ENCODE measurements at places on chromosomes 5 and 9.

DNA sequence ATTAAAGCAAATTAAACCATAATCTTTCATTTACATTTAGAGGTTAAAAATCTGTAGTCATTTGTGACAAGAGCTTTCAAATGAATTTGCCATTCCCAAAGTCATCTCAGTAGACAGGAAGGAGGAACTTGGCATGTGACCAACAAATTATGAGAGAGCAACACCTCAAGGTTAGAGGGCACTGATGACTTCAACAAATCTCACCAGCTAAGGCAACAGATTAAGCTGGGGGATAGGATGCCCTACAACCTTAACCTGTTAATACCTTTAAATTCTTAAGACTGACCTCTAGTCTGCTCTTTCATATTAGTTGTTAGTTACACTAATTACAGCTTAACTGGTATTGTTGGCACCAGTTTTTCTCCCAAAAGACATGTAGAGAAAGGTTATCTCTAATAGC is 18.4 kb downstream of the POU5F2 start:
- DNase-seq: no peak

GRCh38 chr9:74415995-74416394 is 81.1 kb upstream of the RORB start:
- no peak for DNase-seq

DNA sequence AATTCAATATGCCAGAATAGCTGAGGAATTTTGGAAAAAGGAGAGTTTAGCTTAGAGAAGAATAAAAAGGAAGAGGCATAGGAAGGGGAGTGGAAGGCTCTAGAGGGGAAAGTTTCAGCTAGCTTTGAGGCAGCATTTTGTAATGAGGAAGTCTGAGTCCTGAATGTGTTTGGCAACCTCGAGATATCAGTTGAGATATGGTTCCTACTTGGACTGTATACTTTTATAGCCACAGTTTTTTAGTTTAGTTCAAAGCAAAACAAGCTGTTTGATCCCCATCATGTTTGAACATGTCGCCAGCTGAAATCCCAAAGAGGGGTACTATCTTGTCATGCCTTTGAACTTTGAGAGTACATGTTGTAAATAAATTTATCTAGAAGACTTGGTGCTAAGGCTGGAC is 559.0 kb upstream of the FTMT start:
- DNase-seq: no peak

GRCh38 chr5:143311955-143312354 is 91.5 kb downstream of the NR3C1 start:
- DNase-seq: no peak

DNA sequence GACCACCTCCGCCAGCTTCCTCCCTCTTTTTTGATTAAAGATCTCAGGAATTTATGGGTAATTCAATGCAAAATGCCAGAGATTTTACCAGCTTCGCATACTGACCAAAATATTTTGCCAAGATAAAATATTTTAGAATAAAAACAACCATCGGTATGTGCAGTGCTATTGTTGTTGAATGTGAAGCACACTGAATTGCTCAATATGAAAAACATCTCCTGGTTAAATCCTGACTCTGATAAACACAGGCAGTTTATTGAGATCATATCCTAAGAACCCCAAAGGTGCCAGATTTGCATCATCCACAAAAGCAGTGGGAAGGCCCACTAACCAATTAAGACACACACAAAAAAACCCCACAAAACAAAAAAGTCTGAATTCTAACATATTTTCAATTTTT is 202.4 kb downstream of the GLIS3 start:
- DNase-seq: no peak

DNA sequence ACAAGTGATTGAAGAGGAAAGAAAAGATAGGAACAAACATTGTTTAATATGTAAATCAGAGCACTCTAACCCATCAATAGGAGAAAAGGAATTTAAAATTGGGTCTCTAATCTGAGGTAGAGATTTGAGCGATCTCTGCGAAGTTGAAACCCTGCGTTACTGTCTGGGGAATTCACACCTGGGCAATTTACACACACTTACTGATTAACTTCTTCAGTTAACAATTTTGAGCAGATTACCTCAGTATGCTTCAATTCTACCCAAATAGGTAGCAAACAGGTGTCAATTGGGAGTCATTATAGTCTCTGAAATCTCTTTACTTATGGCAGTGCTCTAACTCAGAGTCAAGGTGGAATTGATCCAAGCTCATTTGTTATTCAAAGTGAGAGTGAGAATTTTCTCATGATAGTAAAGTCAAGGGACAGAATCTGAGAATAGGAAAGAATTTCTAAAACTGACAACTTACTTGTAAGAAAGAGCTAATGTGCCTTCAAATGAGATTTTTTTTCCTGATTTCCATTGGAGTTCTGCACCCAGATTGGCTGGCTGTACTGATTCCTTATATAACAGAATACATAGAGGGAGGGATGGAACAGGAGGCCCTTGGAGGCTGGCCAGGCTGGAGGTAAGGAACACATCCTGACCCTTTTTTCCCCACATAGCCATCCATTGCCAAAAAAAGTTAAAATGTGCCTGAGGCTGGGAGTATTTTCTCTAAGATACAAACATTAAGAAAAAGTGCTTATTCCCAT is 27.1 kb upstream of the IFNA14 start:
- DNase-seq: no peak

DNA sequence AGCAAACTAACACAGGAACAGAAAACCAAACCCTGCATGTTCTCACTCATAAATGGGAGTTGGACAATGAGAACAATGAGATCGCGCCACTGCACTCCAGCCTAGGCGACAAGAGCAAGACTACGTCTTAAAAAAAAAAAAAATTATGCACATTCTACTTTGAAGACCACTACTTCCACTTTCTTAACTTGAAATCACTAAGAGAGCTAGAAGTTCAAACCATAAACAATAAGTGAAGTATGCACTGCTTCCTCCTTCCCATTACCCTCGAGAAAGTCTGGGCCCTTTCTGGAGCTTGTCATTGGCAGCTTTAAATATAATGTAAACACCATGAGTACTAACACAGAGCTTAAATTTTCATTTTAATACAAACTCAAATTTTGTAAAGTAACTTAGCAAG is 94.9 kb downstream of the TLE1 start:
- DNase-seq: no peak

GRCh38 chr9:90331826-90332575 is 310.6 kb downstream of the DIRAS2 start:
- DNase-seq: no peak

- no peak for DNase-seq
Measured at GRCh38 chr9:103037508-103038477, 42.7 kb downstream of the CYLC2 start.

- no peak for DNase-seq
Measured at GRCh38 chr5:149749481-149750365, 19.6 kb downstream of the PPARGC1B start.

- DNase-seq: no peak
Measured at GRCh38 chr5:13278148-13278547, 666.3 kb downstream of the DNAH5 start.

DNA sequence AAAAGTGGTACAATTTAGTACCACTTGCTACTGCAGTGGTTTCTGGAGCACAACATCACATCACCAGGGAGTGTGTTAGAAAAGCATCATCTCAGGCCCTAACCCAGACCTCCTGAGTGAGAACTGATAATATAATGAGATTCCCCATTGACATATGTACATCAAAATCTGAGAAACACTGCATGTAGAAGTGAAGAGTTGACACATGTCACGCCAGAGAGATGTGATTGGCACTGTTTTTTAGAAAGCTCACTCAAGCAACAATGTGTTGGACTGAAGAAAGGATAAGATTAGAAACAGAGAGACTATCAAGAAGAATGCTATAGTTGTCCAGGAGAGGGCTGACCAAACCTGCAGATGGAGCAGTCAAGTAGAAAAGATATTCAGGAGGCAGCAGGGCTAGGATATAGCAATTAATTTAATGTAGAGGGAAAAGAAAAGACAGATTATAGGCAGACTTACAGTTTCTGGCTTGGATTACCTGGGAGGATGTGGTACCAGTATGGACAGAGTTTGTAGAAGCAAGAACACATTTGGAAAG is 324.4 kb upstream of the ADAMTSL1 start:
- no peak for DNase-seq

GRCh38 chr5:31470608-31471007 is 61.3 kb downstream of the DROSHA start:
- DNase-seq: no peak

DNA sequence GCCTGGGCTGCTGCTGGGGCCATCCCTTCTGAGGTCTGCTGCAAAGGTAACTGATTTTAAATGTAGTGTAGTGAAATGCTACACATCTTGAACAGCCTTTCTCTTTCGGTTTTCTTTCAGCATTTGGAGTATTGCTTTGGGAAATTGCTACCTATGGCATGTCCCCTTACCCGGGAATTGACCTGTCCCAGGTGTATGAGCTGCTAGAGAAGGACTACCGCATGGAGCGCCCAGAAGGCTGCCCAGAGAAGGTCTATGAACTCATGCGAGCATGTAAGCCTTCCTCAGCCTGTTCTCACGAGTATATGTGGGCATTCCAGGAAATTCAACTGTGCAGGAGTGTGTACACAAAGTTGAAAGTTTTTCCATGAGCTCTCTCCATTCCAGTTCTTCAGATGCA is 18.3 kb downstream of the QRFP start:
- DNase-seq: no peak

- no peak for DNase-seq
Measured at GRCh38 chr5:128572051-128572929, 34.2 kb upstream of the FBN2 start.

GRCh38 chr5:153704110-153704509 is 213.6 kb downstream of the GRIA1 start:
- no peak for DNase-seq

- DNase-seq: no peak
Measured at GRCh38 chr9:132415181-132415580, 5.2 kb downstream of the CFAP77 start.

- DNase-seq: no peak
Measured at GRCh38 chr5:144481861-144482260, 311.2 kb downstream of the KCTD16 start.

DNA sequence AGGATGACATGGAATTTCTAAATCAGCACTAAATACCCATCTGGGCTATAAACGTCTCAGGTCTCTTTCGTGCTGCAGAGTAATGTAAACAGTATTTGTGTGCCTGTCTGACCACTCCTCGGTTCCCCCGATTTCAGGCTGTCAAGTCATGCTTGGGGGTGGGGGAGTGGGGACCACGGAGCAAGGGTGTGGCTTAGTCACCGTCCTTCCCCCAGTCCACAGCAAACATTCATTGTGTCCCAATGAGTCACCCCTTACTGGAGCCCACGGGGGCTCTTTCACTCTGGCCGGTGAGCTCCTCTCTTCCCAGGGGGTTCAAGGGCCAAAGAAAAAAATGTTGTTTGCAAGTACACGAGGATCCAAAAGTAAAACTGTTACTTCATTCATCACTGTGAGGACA is 72.4 kb upstream of the ICE1 start:
- DNase-seq: no peak

GRCh38 chr5:19950897-19951296 is 37.1 kb downstream of the CDH18 start:
- no peak for DNase-seq

DNA sequence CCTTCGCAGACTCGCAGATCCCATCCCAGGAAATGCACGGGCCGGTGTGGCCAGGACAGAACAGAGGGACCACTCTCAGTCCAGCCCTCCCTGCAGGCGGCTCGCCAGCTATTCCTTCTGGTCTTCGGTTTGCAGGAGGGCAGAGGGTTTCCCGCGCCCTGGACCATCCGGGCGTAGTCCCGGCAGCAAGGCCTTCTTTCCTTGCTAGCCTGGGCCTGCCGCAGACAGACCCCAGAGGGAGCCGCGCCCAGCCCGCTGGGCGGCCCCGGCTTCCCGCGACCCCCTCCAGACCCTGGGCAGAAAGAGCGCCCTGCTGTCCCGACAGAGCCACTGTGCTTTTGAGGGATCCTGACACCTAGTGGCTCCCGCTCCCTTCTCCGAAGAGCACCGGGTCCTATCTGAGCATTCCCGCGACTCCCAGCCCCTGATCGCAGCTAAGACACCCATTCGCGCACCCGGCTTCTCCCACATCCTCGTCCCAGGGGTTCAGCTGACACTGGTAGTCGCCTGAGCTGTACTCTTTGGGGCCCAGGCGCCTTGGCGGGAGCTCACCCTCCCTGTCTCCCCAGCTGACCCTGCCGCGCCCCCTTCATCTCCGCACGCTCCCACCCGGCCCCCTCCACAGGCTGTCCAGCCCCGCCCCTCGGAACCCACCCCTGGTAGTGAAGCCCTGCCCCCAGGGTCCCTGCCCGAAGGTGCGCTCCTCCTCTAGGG is 1.1 kb downstream of the CFAP90 start:
- DNase-seq: no peak

- no peak for DNase-seq
Measured at GRCh38 chr9:70065572-70065971, 21.9 kb downstream of the MAMDC2 start.

DNA sequence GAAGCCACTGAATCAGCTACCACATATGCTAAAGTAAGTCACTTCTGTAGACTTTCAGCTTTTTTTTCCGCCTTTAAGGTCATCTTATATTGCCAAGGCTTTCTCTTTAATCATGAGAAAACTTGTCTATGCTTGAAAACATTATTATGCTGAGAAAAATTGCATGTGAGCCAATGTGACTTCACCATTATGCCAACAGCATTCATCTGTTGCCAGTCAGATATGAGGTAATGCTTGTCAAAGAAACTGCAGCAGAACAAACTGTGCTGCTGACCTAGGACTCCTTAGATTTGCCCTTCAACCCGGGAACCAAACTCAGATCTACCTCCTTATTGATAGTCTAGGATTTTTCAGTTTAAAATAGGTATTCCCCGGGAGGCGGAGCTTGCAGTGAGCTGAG is 34.3 kb downstream of the SLC44A1 start:
- no peak for DNase-seq

DNA sequence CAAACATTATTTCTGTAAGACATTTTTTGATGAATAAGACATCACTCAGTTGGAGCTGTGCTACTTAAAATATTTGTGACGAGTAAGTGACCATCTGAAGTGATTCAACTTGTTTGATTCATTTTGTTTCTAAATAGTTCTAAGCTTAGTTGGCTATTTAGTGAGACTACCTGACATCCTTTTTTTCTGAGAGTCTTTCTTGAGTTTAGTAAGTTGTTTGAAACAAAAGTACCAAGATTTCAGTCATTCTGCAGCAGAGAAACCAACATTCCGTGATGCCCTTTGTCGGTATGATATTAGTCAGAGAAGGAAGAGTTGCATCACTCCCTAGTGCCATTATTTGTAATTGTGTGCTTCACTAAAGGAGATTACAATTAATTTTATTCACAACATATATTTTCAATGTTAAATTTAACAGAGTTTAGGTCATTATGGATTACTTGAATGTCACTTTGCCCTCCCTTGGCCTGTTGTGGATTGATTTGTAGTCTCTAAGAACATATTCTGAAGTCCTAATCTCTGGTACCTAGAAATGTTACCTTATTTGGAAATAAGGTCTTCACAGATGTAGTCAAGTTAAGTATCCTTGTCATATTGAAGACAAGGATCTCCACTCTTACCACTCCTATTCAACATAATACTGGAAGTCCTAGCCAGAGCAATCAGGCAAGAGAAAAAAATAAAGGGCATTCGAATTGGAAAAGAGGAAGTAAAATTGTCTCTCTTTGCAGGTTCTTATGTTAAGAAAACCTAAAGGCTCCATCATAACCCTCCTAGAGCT is 212.2 kb downstream of the PCSK1 start:
- DNase-seq: no peak
